IMR-90 (cell line): ENCODE measurements at places on chromosomes 4 and X. TPM values are rescaled to one million over a fixed set of nuclear protein-coding genes. Genes with fewer than 3 reads are reported as not detected.
A peak's percentile ranks its signal among the peaks of the same experiment; 100 is the strongest.

DNA sequence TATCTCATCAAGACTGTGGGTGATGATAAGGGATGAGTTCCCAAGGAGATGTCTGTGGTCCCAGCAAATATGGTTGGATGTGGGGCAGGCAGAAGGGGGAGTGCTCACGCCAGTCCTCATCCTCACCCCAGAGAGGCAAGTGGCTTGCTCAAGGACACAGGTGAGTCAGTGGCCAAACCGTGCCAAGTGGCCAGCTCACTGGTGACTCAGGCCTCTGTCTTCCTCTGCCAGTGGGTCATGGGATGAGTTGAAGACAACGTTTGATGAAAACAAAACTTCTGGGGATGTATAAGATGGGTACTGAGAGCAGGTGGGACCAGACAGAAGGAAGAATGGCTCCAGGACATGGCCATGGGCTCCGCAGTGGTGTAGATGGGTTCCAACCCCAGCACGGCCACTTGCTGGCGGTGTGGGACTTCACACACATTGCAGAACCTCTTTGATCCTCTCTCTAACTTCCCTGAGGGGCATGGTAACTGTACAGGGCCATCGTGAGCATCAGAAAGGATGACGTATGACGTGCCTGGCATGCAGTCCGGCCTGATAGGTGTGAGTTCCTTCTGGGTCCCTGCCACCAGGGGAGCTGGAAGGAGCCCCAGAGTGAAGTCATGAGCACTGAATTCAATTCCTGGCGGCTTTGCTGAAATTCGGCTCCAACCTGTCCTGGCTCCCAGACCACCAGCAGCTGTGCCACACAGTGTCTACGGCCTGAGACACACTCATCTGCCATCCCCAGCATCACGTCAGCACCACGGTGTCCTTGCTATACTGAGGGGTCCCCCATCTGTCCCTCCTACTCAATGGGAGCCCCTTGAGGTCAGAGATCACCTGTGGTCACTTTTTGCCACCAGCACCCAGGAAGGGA is 41.3 kb upstream of the GPR78 start:
- DNase-seq = peak; percentile 75
- no peak overlapping the region for H3K27ac ChIP-seq
- H3K4me3 ChIP-seq = no peak overlapping the region
- no peaks in the 10 kb centered on the region; the same call in 1 of the 2 replicates for H3K27me3 ChIP-seq
- H3K36me3 ChIP-seq = no peaks in the 10 kb centered on the region

The LGI2 gene
- not detected in 2 replicates for total RNA-seq

The KLB gene
- total RNA-seq = not detected in 2 replicates

The ZNF711 gene
- total RNA-seq = 2.3 and 3.9 TPM in 2 replicates

The WDFY3 gene
- 58.1 and 59.7 TPM in 2 replicates for total RNA-seq

DNA sequence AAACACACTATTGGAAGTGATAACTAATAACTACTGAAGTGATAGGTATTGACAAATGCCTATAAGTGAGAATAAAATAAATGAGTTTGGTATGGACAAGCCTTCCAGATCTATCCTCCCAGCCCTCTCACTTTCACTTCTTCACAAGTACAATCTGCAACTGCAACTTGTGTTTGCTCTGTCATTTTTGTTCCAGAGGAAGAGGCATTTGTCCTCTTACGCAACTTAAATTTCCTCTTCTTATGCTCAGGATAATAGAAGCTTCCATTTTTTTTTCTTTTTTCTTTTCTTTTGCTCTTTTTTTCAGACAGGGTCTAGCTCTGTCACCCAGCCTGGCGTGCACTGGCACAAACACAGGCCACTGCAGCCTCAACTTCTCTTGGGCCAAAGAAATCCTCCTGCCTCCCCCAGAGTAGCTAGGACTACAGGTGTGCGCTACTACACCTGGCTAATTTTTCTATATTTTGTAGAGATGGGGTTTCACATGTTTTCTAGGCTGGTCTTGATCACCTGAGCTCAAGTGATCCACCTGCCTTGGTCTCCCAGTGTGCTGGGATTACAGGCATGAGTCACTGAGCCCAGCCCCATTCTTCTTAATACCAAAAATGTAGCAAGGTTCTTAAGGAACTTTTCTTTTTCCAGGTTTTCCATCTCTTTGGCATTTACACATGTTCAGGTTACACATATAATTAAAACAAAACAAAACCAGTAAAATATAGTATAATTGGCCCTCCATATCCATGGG is 73.1 kb downstream of the PDGFC start:
- H3K27me3 ChIP-seq = no peaks in the 10 kb centered on the region
- 0 out of 2 replicates have a peak, but pooled peaks cover 2% of the 10 kb centered on the region for H3K4me1 ChIP-seq
- no peaks in the 10 kb centered on the region for H3K36me3 ChIP-seq
- no peak overlapping the region for H3K27ac ChIP-seq
- peak; percentile 29 for DNase-seq

The XPNPEP2 gene
- total RNA-seq = under 0.01 TPM in 1 of 2 replicates, not detected in the other

- H3K27me3 ChIP-seq = no peaks in the 10 kb centered on the region
- no peak for DNase-seq
- no peaks in the 10 kb centered on the region for H3K36me3 ChIP-seq
- H3K4me1 ChIP-seq = no peaks in the 10 kb centered on the region
- H3K4me3 ChIP-seq = no peak overlapping the region
These were observed 1285.4 kb downstream of the PCDH18 start for GRCh38 chr4:136246876-136247275.

GRCh38 chr4:113982181-113982580 is 2.7 kb upstream of the ARSJ start:
- H3K4me3 ChIP-seq = no peak overlapping the region
- no peaks in the 10 kb centered on the region for H3K36me3 ChIP-seq

- H3K4me1 ChIP-seq = peaks cover 11% of the 10 kb centered on the region
- no peak for DNase-seq
- H3K36me3 ChIP-seq = peaks cover 2% of the 10 kb centered on the region; the same call in 1 of the 2 replicates
- H3K4me3 ChIP-seq = no peak overlapping the region
These were observed 20.5 kb downstream of the MGST2 start for GRCh38 chr4:139686130-139686529.
